ENCODE measurements at places on chromosomes 5 and 9.

DNA sequence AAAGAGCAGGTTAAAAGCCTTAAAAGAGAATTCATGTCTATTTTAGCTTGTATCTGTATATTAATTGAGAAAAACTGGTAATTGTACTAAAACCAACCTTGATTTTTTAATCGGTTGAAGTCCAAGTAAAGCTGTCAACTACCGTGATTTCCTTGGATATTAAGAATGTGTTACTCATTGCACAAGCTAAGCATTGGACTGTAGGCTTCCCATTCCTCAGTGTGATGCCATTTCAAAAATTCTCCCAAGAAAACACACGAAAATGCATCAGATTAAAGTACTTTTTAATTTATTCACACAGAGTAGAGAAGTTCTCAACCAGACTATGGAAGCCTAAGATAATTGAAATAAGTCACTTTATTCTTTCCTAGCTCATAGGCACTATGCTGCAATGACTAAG lies 761.4 kb upstream of the TYRP1 start:
- DNase-seq, result no peak

- DNase-seq, result no peak
Measured at GRCh38 chr5:102800427-102800826, 45.3 kb downstream of the PAM start.

DNA sequence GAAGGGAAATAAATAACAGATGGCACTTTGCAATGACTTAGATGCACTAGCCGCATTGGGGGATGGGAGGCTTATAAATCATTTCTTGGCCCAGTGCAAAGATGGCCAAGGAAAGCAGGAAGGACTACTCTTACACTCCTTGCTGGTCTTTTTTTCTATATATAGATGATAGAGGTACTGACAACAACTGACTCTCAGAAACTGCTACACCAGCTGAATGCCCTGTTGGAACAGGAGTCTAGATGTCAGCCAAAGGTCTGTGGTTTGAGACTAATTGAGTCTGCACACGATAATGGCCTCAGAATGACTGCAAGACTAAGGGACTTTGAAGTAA lies 1.7 kb downstream of the CCNG1 start:
- DNase-seq, result no peak

DNA sequence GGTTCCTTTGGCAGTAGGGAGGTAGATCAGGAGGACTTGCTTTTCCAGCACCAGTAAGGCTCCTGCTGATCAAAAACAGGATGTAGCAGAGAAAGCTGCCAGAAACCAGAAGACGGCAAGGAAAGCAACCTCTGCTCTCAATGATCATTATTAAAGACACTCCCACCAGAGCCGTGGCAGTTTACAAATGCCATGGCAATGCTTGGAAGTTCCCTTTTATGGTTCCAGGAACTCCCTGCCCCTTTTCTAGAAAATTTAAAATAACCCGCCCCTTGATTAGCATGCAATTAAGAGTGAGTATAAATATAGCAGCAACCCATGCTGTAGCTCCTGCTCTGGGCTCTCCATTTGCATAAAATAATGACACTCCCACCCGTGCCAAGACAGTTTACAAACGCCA lies 16.1 kb downstream of the EQTN start:
- DNase-seq, result no peak

DNA sequence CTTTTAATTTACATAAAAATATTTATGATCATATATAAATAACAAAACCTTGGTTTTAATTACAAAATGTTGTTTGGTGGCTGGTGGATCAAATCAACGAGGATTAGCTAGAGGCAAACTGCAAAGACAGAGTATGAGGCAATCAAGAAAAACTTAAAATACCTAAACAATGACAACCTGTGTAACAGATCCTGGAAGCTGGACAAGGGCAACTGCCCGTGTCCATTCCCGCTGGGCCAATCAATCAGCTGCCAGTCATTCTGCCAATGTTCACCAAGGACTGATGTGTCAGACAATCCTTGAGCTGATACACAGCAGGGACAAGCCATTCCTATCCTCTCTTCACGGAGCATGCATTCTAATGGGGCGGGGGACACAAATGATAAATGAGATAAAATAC lies 3.2 kb upstream of the TENT4A start:
- no peak for DNase-seq

- no peak for DNase-seq
Measured at GRCh38 chr5:26482076-26482809, 556.1 kb downstream of the CDH9 start.

DNA sequence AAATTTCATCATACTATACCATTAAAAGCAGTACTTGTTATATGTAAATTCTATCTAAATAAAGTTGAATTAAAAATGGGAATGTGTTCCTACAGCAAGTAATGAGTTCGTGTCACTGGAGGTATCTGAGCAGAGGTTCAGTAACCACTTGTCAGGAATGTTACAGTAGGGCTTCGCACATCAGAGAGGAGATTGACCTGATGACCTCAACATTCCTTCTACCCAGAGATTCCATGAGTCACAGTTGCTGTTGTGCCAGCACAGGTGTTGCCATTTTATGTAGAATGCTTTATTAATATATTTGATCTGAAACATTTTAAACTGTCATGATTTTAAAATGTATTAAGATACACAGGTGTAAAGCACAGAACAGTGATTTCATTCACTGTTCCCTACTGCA lies 60.3 kb downstream of the STX17 start:
- DNase-seq, result peak; percentile 84

DNA sequence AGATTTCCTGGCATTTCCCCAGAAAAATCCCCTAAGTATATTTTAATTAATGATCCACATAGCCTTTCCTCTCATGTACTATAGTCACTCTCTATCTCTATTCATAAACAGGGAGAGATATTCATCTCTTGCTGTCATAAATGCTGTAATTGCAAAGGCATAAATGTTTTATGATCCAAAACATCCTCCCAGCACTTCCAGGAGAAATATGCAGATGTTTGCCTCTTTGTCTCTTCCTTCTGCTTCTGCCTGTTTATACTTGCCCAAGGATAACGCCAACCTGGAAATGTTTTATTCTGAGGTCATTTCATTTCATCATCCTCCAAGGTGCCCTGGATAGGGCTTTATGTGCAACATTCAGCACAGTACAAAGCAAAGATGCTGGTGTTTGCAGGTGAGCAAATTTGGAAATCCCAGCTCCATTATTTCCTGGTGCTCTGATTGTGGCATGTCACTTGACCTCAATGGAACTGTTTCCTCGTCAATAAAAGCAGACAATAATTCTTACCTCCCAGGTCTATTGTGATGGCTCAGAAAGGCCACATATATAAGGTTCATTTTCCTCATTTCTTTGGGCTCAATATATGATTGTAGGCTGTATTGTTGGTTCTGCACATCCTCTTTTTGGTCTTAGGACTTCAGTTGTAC lies 6.9 kb downstream of the TNFSF15 start:
- DNase-seq, result no peak
